ENCODE measurements at places on chromosomes 2 and 18.

DNA sequence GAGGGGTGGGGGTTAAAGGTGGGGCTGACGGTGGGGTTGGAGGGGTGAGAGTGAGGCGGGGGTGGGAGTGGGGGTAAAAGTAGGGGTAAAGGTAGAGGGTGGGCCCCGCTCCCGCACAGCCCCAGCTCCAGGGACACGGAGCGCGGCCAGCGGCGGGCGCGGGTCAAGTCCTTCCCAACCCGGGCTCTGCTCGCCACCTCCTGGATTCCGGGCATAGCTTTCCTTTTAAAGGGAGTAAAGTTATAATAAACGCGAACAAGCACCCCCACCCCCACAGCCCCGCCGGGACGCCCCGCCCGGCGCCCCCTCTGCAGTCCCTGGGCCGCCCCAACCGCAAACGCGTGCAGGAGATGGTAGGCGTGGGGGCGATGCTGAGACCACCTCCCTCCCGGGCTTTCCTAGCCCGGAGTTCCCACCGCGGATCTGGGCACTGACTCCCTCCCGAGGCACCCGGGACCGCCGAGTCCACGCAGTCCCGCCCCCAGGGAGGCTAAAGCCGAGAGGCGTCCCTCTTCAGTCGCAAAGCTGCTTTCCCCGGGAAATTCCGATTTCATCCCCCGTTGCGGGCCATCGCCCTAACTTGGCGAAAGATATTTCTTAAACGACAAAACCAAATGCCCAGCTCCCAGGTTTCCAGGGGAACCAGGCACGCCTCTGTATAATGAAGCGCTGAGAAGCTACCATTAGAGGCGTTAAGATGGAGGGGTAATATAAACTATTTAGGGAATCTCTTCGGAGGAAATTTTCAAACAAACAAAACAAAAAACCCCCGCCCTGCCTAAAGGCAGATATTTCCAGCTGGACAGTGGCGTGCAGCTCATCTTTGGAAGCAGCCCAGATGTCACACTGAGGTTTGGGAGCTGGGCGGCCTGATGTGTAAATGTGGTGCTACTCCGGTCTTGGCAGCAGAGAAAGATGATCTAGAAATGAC, at the start of gene LIMS2:
Gene LIMS2, minus strand, starts transcription at position 200 of the 931 bp plus-strand sequence. CDS start 506 bp downstream, outside the sequence.
- DNase-seq = no peak

DNA sequence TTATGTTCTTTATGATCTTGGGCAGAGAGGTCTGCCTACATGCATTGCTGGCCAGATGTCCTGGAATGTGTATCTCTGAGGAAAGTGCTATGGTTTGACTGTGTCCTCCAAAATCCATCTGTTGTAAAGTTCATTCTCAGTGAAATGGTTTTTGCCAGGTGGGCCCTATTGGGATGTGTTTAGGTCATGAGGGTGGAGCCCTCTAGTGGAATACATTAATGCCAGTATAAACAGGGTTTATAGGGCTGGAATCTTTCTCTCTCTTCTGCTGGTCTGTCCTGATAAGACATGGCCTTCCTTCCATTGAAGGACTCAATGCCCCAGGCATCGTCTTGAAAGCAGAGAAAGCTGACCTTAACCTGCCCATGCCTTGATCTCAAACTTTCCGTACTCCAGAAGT, 258.5 kb downstream of the RPIA start:
- no peak for DNase-seq

- peak; percentile 90 for DNase-seq
These were observed 35.0 kb upstream of the PTMA start for GRCh38 chr2:231673348-231673770.

GRCh38 chr2:233814056-233814835, 36.1 kb downstream of the MROH2A start:
- no peak for DNase-seq

- DNase-seq = peak; percentile 34
These were observed 184.6 kb downstream of the ETAA1 start for GRCh38 chr2:67581751-67582150.

- DNase-seq = no peak
These were observed 8.0 kb upstream of the SF3B1 start for GRCh38 chr2:197442857-197443256.

- DNase-seq = no peak
These were observed 401.5 kb upstream of the TRIB2 start for GRCh38 chr2:12315224-12315623.

- DNase-seq = no peak
These were observed 568.3 kb upstream of the MEX3C start for GRCh38 chr18:51765606-51766360.

DNA sequence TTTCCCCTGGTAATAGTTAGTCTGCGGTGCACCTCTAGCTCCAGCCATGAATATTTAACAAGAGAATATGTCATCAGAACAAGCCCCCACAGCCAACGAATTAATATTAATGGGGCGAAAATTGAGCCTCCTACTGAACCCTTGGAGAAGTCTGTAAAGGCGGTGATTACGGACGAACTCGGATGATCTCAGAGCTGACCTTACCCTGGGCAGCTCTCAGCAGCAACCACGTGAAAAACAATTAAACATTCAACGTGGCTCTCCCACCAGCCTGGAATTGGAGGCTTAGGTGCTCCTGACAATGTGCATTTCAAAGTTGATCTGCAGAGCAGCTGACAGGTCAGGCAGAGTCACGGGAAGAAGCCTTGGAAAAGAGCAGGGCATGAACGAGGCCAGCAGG, 407.6 kb upstream of the MYT1L start:
- DNase-seq = no peak

- no peak for DNase-seq
These were observed 45.1 kb downstream of the ARHGEF33 start for GRCh38 chr2:38934742-38935141.

- DNase-seq = no peak
These were observed 765.8 kb downstream of the METTL4 start for GRCh38 chr18:1805521-1805920.

DNA sequence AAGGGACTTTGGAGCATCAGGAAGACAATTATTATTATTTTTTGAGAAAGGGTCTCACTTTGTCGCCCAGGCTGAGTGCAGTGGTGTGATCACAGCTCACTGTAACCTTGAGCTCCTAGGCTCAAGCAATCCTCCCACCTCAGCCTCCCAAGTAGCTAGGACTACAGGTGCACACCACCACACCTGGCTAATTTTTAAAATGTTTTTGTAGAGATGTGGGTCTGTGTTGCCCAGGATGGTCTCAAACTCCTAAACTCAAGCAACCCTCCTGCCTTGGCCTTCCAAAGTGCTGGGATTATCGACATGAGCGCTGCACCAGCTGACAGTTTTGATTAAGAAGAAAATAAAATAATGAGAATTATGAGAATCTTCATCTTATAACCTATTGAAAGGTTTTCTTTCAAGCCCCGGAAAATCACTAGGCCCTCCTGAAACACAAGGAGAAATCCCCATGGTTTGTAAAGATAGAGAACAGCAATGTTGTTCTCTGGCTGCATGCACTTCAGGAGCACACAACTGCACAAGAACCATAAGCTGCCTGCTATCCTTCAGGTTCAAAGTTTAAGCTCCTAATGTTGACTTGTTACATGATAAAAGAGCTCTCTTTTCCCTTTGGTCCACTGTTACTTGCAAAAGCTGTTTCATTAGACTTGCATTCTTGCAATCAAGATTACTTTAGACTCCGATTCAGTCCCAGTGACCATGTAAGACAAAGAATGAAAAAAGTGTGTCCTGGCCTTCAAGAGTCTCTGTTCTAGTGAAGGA, 16.8 kb downstream of the NPC1 start:
- no peak for DNase-seq

DNA sequence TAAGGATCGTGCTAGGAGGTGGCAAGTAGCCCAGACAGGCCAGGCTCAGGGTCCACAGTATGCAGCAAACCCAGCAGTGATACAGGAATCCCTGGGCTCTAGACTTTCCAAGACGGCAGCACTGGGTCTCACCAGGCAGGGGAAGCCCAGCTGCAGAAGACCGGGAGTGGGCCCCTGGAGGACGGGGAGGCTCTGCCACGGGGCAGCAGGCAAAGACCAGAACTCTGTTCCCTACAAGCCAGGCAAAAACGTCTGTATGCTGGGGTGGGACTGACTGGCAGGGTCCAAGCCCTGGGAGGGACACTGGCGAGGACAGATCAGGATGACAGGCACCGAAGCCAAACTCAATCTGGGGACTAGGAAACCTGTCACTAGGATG, 98.9 kb upstream of the SEC11C start:
- no peak for DNase-seq

DNA sequence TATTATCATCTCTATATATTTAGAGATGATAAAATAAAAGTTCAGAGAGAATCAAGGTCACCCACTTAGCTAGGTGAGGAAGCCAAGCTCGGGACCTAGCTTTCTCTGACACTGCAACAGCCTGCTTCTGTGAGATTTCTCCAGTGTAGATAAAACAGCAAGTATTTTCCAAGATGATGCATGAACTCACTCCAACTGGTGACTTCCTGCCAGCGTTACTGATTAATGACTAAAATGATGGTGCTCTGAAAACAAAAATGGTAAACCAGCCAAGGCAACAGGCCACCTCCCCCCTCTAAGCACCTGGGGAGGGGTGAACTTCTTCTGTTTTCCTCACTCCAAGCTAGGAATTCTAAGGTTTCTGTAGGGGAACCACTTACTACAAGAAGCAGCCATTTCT, 510.2 kb upstream of the ID2 start:
- DNase-seq = no peak

DNA sequence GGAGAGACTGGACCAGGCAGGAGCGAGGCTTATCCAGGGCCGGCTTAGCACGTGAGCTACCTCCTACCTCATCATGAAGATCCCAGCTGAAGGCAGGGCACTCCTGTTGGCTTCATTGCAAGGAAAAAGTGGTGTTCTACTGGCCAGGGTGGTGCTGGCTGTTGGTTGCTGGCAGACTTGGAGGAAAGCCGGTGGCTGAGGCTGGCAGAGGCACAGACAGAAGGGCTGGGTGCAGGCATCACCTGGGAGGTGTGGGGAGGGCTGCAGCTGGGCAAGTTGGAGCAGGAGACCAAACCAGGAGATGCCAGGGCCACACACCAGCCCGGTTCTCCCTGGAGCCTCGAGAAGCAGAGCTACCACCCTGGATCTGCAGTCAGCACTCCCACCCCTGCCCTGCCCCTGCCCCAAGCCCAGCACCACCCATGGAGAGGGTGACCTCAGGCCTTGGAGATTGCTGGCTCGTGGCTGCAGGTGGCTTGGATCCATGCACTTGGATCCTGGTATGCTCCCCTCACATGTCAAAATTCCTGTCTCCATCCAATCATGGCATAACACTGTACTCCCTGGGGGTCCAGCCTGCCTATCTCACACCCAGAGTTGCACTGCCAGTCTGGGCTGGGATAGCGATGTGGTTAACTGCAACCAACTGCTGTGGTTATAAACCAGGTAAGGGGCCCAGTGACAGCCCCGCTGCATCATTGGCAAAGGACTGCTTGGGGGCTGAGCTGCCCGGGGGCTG, 49.7 kb downstream of the GLI2 start:
- DNase-seq = no peak

GRCh38 chr2:103815731-103816130, 1038.2 kb upstream of the POU3F3 start:
- no peak for DNase-seq

- DNase-seq = peak; percentile 61
These were observed 69.6 kb downstream of the EML4 start for GRCh38 chr2:42238644-42239288.

GRCh38 chr2:96963316-96963715, 23.1 kb downstream of the FAM178B start:
- no peak for DNase-seq

DNA sequence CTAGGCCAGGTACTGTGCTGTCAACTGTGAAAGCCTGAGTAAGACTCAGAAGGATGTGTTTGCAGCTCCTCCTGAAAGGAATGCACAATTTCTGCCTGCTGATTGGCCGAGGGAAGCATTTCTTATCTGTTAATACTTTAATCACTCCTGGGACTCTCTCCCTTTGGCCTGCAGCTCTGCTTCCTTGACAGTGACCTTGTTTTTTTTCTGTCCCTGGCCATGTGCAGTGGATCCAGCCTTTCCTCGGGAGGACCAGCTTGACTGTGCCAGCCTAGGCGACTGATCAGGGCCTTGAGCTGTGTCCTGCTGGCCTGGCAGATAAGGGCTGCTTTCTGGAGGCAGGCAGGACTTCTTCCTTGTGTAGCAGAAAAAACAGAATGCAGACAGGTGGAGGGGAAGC, 10.0 kb downstream of the RNF144A start:
- DNase-seq = no peak

DNA sequence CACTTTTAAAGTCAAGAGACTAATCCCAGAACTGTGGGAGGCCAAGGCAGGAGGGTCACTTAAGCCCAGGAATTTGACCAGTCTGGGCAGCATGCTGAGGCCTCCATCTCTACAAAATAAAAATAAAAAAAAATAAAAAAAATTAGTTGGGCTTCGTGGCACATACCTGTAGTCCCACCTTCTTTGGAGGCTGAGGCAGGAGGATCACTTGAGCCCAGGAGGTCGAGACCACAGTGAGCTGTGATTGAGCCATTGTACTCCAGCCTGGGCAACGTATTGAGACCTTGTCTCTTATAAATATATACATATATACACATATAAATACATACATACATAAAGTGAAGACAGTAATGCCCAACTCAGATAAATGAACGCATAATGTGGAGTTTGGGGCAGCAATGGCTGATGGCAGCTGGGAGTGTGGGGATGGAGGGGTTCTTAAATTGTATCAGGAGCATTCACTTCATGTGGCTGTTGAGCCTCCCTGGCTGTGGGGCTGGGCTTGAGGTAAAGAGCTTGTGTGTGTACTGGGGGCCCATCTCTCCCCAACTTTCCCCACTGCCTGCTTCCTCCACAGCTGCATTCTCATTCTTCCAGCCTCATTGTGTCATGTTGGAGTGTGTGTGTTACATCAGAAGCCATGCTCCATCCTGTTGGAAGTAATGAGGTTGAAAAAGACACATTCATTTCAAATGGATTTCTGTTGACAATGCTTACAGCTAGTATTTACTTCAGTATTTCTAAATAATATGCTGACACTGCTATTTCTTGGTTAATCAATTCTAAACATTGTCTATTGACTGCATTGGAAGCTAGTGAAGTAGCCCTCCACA, 96.5 kb upstream of the HS6ST1 start:
- no peak for DNase-seq

DNA sequence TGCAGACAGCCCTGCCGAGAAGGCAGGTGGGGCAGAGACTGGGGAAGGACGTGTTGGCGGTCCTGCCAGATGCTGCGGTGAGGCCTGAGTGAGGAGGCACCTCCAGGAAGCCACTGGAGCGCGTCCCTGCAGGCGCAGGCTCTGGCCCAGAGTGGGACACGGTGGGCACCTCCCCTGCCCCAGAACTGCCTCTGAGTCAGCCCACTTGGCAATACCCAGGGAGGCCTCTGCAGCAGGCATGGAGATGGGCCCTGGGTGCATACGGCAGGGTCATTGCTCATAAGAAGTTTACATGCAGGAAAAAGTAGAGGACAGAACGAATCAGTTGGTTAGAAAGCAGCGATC, 195.9 kb downstream of the TFCP2L1 start:
- no peak for DNase-seq

DNA sequence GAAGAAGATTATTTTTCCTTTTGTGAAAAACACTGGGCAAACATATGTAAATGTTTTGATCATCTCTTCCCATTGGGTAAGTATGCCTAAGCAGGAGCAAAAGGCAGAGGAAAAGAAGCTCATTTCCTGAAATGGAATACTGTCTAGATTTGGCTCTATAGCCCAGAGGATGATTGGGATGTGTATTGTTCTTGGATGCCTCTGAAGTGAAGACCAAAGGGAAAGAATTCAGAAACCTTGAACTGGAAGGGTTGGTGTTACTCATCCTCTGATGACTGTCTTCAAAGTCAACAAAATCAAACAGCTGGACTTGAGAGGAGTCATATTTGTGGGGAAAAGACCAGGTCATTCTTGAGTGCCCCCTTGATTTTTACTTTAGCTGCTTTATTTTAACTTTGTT, 112.6 kb upstream of the NT5C1B start:
- no peak for DNase-seq

GRCh38 chr2:11520092-11520693, 13.7 kb upstream of the GREB1 start:
- no peak for DNase-seq

- no peak for DNase-seq
These were observed 20.8 kb downstream of the RBMS1 start for GRCh38 chr2:160472839-160473251.
